ENCODE measurements at places on chromosomes 2 and 18.
A peak's percentile ranks its signal among the peaks of the same experiment; 100 is the strongest.

DNA sequence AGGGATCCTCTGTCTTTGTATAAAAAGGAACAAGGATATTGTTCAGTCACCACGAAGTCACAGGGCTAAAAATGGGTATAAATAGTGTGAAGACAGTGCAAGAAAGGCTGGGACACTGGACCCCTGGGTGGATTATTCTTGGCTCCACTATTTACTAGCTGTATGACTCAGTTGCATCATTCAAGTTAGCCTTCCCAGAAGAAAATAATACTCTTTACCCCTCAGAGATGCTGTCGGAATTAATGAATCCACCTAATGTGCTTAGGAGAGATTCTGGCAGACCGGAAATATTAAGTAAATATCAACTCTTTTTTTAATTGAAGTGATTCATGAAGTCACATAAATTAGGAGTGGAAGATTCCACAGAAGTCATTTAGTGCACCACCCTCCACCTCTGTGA is 98.9 kb downstream of the SPHKAP start:
- no peaks in the 10 kb centered on the region for H3K4me1 ChIP-seq
- no peaks in the 10 kb centered on the region for H3K27me3 ChIP-seq
- H3K36me3 ChIP-seq = no peaks in the 10 kb centered on the region
- no peak overlapping the region for H3K4me3 ChIP-seq

- H3K27ac ChIP-seq = no peak overlapping the region
- peaks cover 9% of the 10 kb centered on the region for H3K27me3 ChIP-seq
Observed at GRCh38 chr2:201939453-201939941, 94.2 kb upstream of the FZD7 start.

- peaks cover 22% of the 10 kb centered on the region for H3K27me3 ChIP-seq
- no peak overlapping the region for H3K4me3 ChIP-seq
- H3K27ac ChIP-seq = no peak overlapping the region
- no peaks in the 10 kb centered on the region for H3K36me3 ChIP-seq
- H3K4me1 ChIP-seq = no peaks in the 10 kb centered on the region
- DNase-seq = no peak
Observed at GRCh38 chr2:119575439-119575838, 31.2 kb downstream of the CFAP221 start.

DNA sequence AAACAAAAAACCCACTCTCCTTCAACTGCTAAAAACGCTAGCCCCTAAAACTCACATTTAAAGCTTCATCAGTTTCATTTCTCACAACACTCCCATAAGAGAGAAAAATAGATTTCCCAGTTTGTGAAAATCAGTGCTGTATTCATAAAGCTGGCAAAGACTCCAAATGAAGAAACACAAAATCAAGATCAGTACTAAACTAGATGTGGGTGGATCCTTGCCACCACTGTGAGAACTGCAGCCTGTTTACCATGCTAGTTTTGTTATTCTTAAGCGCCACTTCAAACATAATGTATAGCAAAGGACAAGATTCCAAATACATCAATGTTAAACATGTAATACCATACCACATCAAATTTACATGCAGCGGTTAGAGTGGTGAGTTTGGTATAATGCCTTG is 104.5 kb upstream of the CCDC150 start:
- H3K4me1 ChIP-seq = no peaks in the 10 kb centered on the region
- H3K27me3 ChIP-seq = peaks cover 4% of the 10 kb centered on the region
- H3K27ac ChIP-seq = no peak overlapping the region
- H3K36me3 ChIP-seq = no peaks in the 10 kb centered on the region
- no peak for DNase-seq

GRCh38 chr18:54531402-54532065 is 59.5 kb upstream of the DYNAP start:
- peaks cover 4% of the 10 kb centered on the region for H3K4me1 ChIP-seq
- H3K27ac ChIP-seq = no peak overlapping the region
- no peaks in the 10 kb centered on the region for H3K36me3 ChIP-seq
- no peaks in the 10 kb centered on the region for H3K27me3 ChIP-seq
- no peak overlapping the region for H3K4me3 ChIP-seq

DNA sequence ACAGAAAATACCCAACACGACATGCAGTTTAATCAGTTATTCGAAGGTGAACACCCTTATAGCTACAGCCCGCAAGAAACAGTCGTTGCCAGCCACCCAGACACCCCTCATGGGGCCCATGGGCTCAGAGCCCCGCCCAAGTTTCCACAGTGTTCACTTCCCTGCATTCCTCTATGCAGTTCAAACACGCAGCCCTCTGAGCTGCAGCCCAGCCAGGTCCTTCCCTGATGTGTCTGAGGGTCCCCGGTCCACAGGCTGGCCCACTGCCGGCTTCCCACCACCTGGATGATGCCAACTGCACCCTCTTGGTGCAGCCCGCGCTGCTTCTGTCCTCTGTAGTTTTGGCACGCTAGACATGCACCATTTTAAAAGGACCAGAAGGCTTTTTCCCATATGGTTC is 87.4 kb downstream of the ZNF516 start:
- peaks cover 20% of the 10 kb centered on the region for H3K36me3 ChIP-seq
- H3K4me1 ChIP-seq = peaks cover 6% of the 10 kb centered on the region
- no peak overlapping the region for H3K4me3 ChIP-seq
- H3K27ac ChIP-seq = peak overlapping the region; percentile 32
- H3K27me3 ChIP-seq = no peaks in the 10 kb centered on the region
- DNase-seq = no peak

All from activated B cell treated with CpG ODN at 0.5 μM for 24 hours (primary cell).